Immature natural killer cell (primary cell): ENCODE measurements at places on chromosomes 3 and 15. TPM values are rescaled to one million over a fixed set of nuclear protein-coding genes. Genes with fewer than 3 reads are reported as not detected.
A peak's percentile ranks its signal among the peaks of the same experiment; 100 is the strongest.

- peaks cover 2% of the 10 kb centered on the region for H3K27me3 ChIP-seq
- no peaks in the 10 kb centered on the region for H3K4me1 ChIP-seq
- H3K27ac ChIP-seq, result no peak overlapping the region
- no peak overlapping the region for H3K4me3 ChIP-seq
These were observed 61.6 kb downstream of the IGSF11 start for GRCh38 chr3:118973050-118973449.

DNA sequence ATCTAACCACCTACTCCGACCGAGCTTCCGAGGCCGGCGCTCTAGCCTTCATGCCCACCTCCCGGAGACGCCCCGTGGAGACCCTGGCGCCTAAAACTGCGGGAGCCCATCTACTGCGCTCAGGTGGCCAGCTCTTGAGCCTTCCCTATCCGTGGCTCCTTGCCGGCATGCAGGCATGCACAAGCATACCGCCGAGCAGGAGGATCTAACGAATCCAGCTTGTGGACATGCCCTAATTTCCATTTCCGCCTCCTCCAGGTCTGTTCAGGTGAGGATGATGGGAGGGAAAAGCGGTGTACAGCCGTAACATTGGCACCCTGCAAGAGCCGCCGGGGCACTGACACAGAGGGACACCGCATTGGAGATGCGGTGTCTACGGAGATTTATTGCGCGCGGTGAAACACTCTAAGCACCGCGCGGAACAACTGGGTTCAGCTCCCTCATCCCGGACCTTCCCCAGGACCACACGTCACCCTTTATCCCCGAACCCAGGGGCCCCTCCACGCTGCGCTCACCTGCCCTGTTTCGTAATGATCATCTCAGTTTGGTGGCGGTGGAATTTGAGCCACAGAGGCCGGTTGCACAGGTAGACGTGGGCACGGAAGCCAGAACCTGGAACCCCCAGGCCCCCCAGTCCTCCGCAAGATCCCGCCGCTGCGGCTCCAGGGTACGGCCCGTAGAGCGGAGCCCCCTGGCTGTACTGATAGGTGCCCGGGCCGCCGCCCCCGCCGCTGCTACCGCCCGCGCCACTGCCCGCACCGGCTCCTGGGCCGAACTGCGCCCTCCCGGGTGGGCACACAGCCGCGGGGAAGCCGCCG is 1.0 kb downstream of the EOMES start:
- peak overlapping the region; percentile 98 for H3K27ac ChIP-seq

MUC20 gene
- polyA plus RNA-seq, result not detected

CEMIP gene
- not detected for polyA plus RNA-seq

- peaks cover 96% of the 10 kb centered on the region for H3K4me1 ChIP-seq
- H3K27ac ChIP-seq, result peak overlapping the region; percentile 99
- H3K4me3 ChIP-seq, result peak overlapping the region; percentile 88
- peaks cover 3% of the 10 kb centered on the region for H3K36me3 ChIP-seq
- peak; percentile 74 for DNase-seq
- H3K27me3 ChIP-seq, result peaks cover 44% of the 10 kb centered on the region
These were observed 61.0 kb downstream of the IQSEC1 start for GRCh38 chr3:13012221-13012691.

TMOD3 gene
- 28.9 TPM for polyA plus RNA-seq

- peaks cover 3% of the 10 kb centered on the region for H3K27me3 ChIP-seq
- H3K36me3 ChIP-seq, result no peaks in the 10 kb centered on the region
- no peak overlapping the region for H3K27ac ChIP-seq
- H3K4me1 ChIP-seq, result no peaks in the 10 kb centered on the region
These were observed 98.0 kb upstream of the FAM174B start for GRCh38 chr15:92753591-92753990.

- no peak overlapping the region for H3K4me3 ChIP-seq
- peaks cover 2% of the 10 kb centered on the region for H3K27me3 ChIP-seq
- no peak for DNase-seq
- no peak overlapping the region for H3K27ac ChIP-seq
- H3K36me3 ChIP-seq, result no peaks in the 10 kb centered on the region
These were observed 91.2 kb upstream of the NAALADL2 start for GRCh38 chr3:174767853-174768382.

DNA sequence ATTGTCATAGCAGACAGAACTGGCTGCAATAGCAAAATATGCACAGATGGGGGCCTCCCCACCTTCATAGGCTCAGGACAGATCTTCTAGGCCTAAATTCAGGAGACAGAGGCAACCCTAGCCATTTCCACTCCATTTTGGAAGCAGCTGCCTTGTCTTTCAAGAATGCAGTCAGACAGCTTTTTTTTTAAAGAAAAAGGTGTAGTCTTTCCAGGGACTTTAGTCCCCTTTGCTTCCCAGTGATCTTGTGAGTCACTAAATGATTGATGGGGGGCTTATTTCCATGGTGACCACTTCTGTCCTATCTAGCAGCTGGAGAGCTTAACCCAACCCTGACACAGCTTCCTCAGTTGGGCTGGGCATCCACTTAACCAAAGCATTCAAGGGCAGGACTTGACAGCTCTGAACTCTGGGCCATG is 165.9 kb downstream of the TPRG1 start:
- peaks cover 2% of the 10 kb centered on the region for H3K27me3 ChIP-seq
- no peaks in the 10 kb centered on the region for H3K4me1 ChIP-seq
- no peak for DNase-seq

GRCh38 chr15:69979262-69979661 is 118.5 kb downstream of the TLE3 start:
- H3K4me1 ChIP-seq, result no peaks in the 10 kb centered on the region
- no peak overlapping the region for H3K4me3 ChIP-seq
- H3K27me3 ChIP-seq, result peaks cover 15% of the 10 kb centered on the region

DNA sequence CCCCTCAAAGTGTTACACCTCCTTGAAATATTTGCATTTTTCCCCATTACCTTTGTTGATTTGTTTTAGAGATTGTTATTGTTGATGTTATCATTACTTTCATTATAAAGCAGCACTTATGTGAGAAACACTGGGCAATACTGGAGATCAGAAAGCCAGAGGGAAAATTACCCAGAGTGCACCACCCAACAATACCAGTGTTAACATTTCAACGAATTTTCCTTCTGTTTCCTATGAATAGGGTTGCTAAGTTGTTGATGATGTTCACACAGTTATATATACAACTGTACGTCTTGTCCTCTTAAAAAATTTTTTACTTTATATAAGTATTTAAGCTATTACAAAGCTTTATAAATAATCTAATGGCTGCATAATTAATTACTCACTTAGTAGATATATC is 173.6 kb upstream of the UMPS start:
- peaks cover 1% of the 10 kb centered on the region for H3K4me1 ChIP-seq
- no peak for DNase-seq

- peaks cover 4% of the 10 kb centered on the region for H3K27me3 ChIP-seq
- no peak overlapping the region for H3K4me3 ChIP-seq
- no peaks in the 10 kb centered on the region for H3K4me1 ChIP-seq
- no peak overlapping the region for H3K27ac ChIP-seq
- H3K36me3 ChIP-seq, result no peaks in the 10 kb centered on the region
- no peak for DNase-seq
These were observed 232.8 kb upstream of the MRPL3 start for GRCh38 chr3:131735544-131735943.

DNA sequence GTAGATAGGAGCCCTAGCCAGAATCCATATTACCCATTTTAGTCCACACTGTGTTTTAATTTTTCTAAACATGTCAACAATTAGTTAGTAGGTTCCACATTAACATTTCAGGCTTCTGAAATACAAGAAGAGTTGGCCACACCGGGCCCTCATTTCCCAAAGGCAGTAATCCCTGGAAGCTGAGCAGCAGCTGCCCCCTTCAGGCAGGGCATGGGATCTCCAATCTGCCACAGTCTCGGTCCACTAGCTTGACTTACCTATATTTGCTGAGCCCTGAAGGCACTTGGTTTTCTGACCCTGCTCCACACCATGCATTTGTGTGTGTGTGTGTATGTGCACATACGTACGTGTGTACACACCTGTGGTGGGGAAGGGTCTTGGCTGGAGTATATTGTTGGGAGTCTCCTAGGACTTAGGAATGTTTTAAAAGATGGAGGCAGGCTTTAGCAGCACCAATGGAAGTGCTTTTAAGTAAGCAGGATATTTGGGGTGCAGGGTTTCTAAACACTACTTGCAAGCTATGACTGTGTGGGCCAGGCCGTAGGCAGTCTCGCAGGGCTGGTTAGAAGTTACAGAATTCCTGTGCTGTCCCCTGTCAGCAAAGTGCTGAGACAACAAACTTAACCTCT is 71.2 kb upstream of the SOX14 start:
- H3K27ac ChIP-seq, result no peak overlapping the region
- no peak overlapping the region for H3K4me3 ChIP-seq
- H3K27me3 ChIP-seq, result no peaks in the 10 kb centered on the region
- no peak for DNase-seq
- H3K4me1 ChIP-seq, result no peaks in the 10 kb centered on the region

DNA sequence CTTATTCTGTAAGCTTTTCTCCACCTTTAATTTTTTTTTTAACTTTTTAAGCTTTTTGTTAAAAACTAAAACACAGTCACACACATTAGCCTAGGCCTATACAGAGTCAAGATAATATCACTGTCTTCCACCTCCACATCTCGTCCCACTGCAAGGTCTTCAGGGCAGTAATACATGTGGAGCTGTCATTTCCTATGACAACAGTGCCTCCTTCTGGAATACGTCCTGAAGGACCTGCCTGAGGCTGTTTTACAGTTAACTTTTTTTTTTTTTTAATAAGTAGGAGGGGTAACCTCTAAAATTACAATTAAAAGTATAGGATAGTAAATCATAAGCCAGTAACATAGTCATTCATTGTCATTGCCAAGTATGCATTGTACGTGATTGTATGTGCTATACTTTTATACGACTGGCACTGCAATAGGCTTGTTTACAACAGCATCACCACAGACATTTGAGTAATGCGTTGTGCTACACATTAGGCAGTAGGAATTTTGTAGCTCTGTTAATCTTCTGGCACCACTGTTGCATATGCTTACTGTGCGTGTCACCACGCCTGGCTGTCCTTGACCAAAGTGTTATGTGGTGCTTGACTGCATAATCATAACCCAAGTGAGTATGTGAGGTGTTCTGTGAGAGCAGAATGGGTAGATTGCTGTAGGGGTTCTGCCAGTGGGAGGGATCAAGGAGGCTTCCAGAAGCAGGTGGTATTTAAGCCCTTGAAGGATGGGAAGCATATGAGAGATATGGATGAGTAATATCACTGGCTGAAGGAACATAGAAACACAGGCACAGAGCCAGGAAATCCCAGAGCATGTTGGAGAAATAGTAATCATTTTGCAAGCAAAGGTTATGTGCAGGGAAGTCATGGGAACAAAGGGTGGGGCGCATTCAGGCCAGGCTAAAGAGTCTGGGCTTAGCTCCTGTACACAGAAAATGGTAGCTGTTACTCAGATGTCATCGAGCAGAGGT is 18.3 kb downstream of the FBXO22 start:
- peaks cover 4% of the 10 kb centered on the region for H3K27me3 ChIP-seq
- H3K27ac ChIP-seq, result peak overlapping the region; percentile 55
- peaks cover 8% of the 10 kb centered on the region for H3K36me3 ChIP-seq
- H3K4me1 ChIP-seq, result peaks cover 53% of the 10 kb centered on the region
- no peak for DNase-seq
- H3K4me3 ChIP-seq, result no peak overlapping the region

DNA sequence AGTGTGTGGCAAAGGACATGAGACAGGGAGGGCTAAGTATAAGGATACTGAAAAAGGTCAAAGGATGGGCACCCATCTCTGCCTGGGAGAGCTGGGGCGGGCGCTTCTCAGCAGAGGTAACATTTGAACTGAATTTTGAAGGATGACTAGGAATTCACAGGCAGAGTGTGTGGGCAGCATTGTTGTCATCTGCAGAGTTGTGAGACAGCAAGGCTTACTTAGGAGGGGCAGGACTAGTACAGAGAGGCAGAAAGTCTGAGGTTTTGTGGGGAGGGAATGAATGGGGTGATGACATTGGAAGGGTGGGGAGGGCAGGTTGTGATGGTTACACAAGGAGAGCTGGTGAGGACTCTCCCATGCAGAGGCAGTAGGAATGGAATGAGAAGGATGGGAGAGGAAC is 84.1 kb upstream of the PRR23C start:
- H3K4me1 ChIP-seq, result no peaks in the 10 kb centered on the region
- peaks cover 2% of the 10 kb centered on the region for H3K27me3 ChIP-seq
- H3K27ac ChIP-seq, result no peak overlapping the region
- H3K36me3 ChIP-seq, result no peaks in the 10 kb centered on the region

DNA sequence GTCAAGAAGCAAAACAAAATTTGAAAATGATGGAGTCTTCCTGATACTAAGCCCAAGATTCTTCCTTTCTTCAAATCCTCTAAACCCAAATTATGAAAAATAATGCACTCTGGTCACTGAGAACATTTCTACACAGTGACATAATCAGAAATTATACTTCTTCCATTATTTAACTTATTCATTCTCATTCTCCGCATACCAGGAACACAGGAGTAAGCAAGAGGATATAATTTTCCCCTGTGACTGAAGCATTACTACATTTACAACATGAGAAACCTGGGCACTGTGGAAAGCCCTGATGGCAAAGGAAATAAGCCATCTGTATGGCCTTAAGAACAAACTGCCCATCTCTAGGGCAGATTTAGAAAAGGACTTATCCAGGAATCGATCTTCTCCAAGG is 47.0 kb downstream of the EXD1 start:
- no peaks in the 10 kb centered on the region for H3K36me3 ChIP-seq
- H3K4me1 ChIP-seq, result no peaks in the 10 kb centered on the region
- no peak for DNase-seq
- no peaks in the 10 kb centered on the region for H3K27me3 ChIP-seq
- H3K27ac ChIP-seq, result no peak overlapping the region
- no peak overlapping the region for H3K4me3 ChIP-seq

DNA sequence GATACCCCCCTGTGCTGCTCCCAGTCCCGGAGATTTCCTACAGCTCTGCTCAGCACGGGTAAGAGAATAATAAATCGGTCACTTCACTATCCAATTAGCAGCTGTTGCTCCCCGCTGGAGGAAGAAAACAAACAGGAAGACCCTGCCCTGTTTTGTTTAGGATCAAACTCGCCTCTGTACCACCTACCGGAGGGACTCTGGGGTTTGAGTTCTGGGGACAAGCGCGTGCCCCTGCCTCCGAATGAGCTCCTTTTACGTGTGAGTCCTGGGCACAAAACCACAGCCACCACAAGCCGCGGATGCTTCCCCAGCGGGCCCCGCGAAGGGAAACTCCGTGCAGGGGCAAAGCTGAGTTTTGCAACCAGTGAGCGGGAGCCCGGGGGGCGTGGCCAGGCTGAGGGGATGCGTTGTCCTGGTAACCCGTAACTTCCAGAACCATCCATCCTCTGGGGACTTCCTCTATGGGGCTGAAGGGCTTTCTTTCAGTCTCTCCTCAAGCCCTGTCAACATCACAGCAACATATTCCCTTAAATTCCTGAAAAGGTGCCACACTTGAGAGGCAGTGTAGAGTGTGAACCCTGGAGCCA is 315.7 kb upstream of the PROK2 start:
- H3K27me3 ChIP-seq, result peaks cover 13% of the 10 kb centered on the region
- DNase-seq, result peak; percentile 78
- H3K27ac ChIP-seq, result no peak overlapping the region
- no peaks in the 10 kb centered on the region for H3K36me3 ChIP-seq

RHOV gene
- not detected for polyA plus RNA-seq

TXNRD3 gene
- polyA plus RNA-seq, result 1.4 TPM

GPR149 gene
- polyA plus RNA-seq, result not detected

RTP1 gene
- polyA plus RNA-seq, result not detected

DNA sequence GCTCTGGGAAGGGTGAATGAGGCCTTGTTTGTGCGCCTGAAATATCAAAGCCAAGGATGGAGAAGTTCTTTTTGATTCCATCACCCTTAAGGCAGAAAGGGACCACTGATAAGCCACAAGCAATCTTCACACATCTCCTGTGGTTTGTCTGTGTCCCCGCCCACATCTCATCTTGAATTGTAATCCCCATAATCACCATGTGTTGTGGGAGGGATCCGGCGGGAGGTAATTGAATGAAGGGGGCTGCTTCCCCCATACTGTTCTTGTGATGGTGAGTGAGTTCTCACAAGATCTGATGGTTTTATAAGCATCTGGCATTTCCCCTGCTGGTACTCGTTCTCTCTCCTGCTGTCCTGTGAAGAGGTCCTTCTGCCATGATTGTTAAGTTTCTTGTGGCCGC is 329.6 kb upstream of the RGMA start:
- H3K36me3 ChIP-seq, result no peaks in the 10 kb centered on the region
- no peak for DNase-seq
- peaks cover 1% of the 10 kb centered on the region for H3K27me3 ChIP-seq
- no peak overlapping the region for H3K4me3 ChIP-seq
